IPS DF 6.9 (cell line): ENCODE measurements at places on chromosomes 1 and 21.
A peak's percentile ranks its signal among the peaks of the same experiment; 100 is the strongest.

GRCh38 chr1:13540866-13541265, 27.1 kb upstream of the LRRC38 start:
- no peak for DNase-seq

GRCh38 chr1:50659107-50659662, 235.9 kb upstream of the DMRTA2 start:
- DNase-seq: no peak

DNA sequence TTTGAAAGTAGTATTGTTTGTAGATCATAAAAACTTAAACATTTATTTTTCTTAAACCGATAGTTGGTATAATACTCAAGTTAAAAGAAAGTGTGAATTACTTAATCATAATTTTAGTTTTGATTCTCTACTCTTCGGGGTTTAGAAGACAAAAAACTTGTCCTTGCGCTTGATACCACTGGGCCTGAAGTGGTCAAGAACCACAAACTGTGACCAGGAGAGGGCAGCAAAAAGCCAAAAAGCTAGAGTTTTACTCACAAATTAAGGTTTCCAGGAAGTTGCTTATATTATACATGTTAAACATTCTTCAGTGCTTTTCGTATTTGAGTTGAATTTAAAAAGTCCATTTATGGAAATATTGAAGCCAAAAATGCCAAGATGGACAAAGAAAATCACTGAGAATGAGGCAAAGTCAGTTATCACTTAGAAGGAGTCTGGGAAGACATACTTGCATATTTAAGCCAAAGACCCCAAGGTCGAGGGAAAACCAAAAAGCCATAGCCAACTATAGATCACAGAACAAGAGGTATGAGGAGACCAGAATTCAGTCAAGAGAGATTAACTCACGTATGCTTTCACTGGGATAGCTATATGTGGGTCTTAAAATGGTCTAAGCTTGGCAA, 34.2 kb downstream of the EFCAB7 start:
- no peak for DNase-seq

DNA sequence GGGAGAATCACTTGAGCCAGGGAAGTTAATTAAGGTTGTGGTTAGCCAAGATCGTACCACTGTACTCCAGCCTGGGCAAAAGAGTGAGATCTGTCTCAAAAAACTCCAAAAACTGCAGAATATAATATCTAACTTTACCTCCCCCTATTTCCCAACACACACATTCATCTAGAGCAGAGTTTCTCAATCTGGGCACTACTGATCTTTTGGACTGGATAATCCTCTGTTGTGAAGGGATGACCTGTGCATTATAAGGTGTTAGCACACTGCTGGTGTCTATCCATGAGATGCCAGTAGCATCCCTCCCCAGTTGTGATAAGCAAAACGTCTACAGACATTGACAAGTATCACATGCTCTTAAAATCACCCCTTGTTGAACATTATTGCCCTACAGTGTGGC, 61.8 kb downstream of the RGS13 start:
- DNase-seq: no peak

DNA sequence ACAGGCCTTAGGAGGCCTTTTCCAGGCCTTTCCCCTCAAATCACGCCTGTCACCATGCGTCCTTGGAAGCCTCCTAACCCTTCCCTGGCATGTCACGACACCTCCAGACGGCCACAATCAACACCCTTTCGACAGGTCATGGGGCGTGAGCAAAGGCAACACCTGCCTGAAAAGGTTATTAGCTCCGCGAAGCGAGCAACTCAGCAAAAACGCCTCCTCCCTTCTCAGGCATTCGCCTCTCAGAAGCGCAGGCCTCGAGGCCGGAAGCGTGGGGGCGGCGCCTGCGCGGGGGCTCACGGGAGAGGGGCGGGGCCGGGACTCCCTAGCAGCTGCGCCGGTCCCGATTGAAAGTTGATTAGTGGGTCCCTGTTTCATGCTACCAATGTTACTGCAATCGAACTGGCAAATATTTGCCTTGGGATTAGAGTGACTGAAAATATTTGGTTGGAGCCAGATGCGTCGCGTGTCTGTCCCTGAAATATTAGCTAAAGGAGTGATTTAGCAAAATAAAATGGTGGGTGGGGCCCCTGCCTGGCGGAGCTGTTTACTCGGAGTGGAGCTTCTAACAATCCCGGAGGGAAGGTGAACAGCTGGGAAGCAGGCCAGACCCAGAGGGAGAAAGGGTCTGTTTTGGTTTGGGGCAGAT, 44.9 kb downstream of the GFI1 start:
- peak; percentile 31 for DNase-seq

DNA sequence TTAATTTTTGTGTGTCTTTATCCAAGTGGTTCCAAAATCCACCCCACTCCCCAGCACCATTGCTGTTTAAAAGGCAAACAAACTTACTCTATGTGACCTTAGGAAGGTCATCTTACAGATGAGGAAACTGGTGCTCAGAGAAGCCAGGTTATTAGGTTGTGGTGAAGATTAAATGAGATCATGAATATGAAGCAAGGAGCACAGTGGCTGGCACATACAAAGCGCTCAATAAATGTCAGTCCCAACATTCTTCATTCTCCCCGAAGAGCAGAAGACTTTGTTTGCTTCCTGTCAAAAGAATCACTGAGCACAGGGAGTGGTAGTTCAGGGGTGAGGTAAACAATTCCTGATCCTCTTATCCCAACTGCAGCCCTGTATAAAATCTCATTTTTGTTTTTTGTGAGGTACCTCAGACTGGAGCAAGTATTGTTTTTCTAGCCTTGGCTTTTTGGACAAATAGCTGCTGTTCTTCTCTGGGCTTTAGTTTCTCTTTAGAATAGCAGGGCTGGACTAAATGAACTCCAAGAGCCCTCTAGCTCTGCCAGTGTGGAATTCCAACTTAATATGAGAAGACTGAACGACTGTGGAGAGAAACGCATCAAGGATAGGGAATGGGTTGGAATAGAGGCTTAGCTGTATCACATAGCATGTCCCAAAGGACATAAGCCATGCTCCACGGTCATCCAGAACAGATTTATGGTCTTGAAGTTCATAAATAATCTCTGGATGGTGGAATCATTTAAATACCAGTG, 455.3 kb upstream of the USP24 start:
- DNase-seq: no peak

- no peak for DNase-seq
Observed at GRCh38 chr1:41767534-41768525, 150.9 kb downstream of the HIVEP3 start.

DNA sequence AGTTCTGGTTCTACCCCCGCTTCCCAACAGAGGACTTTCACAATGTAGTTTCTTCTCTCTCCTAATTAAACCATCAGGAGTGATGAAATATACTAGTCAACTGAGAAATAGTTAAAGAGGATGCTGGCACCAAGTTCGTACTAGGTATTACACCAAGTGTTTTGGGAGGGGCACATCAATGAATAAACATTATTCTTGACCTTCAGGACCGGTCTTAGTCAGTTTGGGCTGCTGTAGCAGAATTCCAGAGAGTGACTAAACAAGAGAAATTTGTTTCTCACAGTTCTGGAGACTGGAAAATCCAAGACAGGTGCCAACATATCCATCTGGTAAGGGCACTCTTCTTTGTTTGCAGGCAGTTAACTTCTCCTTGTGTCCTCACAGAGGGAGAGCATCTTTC, 103.8 kb downstream of the SPATA17 start:
- no peak for DNase-seq

- no peak for DNase-seq
Observed at GRCh38 chr1:206841609-206842323, 23.7 kb upstream of the IL20 start.

GRCh38 chr1:244113532-244114320, 62.6 kb downstream of the ZBTB18 start:
- DNase-seq: no peak

- no peak for DNase-seq
Observed at GRCh38 chr1:9397997-9398526, 105.4 kb downstream of the SPSB1 start.
